ENCODE measurements at places on chromosomes 4 and X. TPM values are rescaled to one million over a fixed set of nuclear protein-coding genes. Genes with fewer than 3 reads are reported as not detected.

The ARHGEF6 gene
- total RNA-seq: 39.9 TPM

The SMC1A gene
- 41.9 TPM for total RNA-seq

The USP46 gene
- total RNA-seq: 51.1 TPM

The PIN4 gene
- 13.2 TPM for total RNA-seq

The MAGEA12 gene
- not detected for total RNA-seq

The TRIM60 gene
- not detected for total RNA-seq

GRCh38 chr4:22483551-22483981 is 32.3 kb downstream of the ADGRA3 start:
- no peak for DNase-seq
